ENCODE measurements at places on chromosomes 3 and 15.

- DNase-seq = no peak
These were observed 95.8 kb downstream of the RAP2B start for GRCh38 chr3:153257673-153258351.

GRCh38 chr15:79431636-79432344 lies at the start of gene MINAR1:
Gene MINAR1, plus strand, starts transcription at chr15:79432336. Its CDS starts 23,812 bp downstream, at chr15:79456148.
- DNase-seq = no peak

DNA sequence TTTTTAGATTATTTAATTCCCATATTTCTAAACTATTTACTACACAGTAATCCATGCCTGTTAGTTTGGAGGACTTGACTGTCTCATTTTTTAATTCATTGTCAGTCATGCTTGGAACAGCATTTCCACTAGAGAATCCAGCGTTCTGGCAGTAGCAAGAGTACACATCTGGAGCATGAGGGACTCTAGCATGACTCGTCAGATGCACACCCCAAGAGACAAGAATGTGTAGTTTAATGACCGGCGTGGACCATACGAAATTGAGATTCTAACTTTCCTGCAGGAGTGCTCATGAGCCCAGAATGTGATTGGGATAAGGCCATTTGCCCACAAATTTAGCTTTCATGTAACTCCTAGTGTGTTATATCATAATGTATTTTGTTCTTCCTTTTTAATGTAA lies 48.9 kb downstream of the ASB7 start:
- DNase-seq = no peak

- DNase-seq = no peak
These were observed 21.0 kb downstream of the TKT start for GRCh38 chr3:53234841-53235232.

GRCh38 chr3:195595785-195596531 lies 12.2 kb upstream of the APOD start:
- no peak for DNase-seq

DNA sequence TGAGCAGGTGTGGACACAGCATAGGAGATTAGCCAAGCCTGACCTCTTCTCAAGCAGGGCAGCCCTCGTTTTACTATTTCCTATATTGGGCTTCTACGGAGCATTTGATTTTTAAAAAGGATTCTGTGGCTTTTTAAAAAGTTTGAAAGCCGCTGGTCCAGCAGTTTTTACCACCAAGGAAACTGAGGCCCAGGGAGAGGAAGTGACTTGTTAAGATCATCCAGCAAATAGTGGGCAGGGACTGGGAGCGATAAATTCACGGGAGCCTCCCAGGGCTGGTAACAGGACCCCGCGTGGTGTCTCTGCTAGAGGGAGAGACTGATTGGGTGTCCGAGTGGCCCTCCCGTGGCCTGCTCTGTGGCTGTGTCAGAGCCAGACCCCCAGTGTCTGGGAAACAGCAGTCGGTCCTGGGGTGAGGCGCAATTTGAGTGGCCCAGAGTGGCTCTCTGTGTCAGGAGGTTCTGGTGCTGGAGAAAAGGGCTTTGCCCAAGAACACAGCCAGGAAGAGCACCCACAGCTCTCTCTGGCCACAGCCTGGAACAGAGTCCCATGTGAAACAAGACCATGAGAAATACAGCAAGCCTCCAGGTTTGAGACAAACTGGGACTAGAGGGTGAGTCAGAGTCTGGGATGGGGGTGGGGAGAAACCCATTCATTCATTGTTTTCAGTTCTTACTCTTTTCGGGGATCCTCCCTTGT lies 4.2 kb downstream of the FURIN start:
- DNase-seq = peak; percentile 43

Data from HFF-Myc (cell line).